NCI-H345 (cell line): ENCODE measurements at places on chromosomes 3 and 15.
A peak's percentile ranks its signal among the peaks of the same experiment; 100 is the strongest.

DNA sequence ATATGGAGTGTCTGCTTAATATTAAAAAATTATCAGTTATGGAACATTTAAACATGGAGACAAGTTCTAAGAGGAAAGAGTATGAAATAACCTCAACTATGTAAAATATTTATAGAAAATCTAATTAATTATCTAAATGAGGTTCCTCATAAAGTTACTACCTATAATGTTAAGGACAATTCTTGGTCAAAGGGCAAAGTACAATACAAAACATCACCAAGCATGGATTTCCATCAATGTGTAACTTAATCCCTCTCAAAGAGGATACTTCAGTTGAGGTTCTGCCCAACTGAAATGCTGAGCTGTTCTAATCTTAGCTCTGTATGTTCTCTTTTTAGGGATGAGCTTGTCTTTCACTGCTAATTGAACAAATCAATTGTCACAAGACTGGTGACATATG lies 56.0 kb upstream of the CHRM5 start:
- DNase-seq: no peak

GRCh38 chr15:39056357-39056756 lies 491.7 kb upstream of the RASGRP1 start:
- DNase-seq: no peak

GRCh38 chr15:93706495-93707292 lies 524.7 kb upstream of the MCTP2 start:
- no peak for DNase-seq

- no peak for DNase-seq
Observed at GRCh38 chr15:63075984-63076713, 33.6 kb downstream of the TPM1 start.

DNA sequence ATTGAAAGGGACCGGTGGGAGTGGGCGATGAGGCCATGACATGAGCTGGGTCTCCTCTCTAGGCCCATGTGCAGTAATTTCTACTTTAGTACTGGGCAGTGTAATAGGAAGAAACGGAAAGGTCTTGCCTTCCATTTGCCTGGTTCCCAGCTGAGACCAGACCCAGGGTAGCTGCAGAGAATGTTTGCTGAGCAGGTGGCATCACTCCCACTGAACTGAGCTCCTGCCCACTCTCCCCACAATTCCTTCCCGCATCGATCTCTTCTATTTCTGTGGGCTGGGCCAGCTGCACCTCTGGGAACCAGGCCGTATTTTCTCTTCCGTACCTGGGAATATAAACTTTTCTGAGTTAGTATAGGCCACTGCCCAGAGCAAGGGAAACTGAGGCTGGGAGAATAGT lies 15.8 kb downstream of the ESYT3 start:
- DNase-seq: no peak

DNA sequence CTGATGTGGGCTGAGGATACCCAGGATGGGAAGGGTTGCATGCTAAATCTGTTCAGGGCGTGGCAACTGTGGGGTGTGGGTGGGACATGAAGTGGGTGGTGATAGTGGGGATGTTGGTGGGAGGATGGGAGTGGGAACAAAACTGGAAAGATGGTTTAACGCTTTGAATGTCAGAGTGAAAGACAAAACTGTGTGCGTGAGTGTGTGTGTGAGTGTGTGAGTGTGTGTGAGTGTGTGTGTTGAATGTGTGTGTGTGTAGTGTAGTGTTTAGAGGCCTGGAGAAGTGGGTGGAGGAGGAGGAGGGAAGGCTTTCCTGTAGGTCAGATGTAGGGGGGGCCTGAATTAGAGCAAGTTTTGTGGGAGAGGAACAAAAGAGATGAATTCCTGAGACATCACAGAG lies 44.2 kb upstream of the ONECUT1 start:
- DNase-seq: no peak

DNA sequence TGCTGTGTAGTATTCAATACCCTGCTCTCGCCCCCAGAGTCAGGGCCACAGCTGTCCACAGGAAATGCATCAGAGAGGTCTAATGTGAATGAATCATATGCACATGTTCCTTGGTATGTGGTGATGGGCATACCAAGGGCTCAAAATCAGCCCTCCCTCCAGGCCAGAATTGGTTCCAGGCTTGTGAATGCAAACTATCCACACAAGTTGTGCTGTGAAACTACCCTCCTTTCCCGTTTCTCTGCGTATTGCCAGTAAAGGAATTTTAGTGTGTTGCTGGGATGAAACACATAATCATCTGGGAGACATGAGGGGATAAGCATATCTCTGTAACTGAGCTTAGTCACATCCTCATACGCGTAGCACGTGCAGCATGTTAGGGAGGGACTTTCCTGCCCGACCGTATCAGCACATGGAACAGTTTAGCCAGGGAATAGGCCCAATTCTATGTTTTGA lies 9.2 kb upstream of the MME start:
- no peak for DNase-seq

GRCh38 chr15:59367022-59367451 lies 5.6 kb downstream of the MYO1E start:
- DNase-seq: no peak

DNA sequence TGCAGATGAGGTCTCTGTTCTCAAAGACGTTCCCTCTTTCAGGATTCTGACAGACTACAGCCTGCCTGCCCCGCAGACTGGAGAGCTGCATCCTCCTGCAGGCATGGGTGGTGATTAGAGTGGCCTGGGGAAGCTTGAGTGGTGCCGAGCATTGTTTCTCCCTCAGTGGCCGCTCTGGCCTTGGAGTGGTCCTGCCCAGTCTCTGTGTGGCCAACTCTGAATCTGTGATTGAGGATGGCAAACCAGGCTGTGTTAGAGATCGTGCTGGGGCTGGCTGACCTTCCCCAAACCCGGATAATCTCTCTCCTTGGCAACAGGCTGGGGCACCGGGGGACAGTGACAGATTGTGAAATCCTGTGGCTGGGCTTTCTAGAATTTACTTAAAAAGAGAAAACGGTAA lies 11.0 kb upstream of the ADCY5 start:
- no peak for DNase-seq

DNA sequence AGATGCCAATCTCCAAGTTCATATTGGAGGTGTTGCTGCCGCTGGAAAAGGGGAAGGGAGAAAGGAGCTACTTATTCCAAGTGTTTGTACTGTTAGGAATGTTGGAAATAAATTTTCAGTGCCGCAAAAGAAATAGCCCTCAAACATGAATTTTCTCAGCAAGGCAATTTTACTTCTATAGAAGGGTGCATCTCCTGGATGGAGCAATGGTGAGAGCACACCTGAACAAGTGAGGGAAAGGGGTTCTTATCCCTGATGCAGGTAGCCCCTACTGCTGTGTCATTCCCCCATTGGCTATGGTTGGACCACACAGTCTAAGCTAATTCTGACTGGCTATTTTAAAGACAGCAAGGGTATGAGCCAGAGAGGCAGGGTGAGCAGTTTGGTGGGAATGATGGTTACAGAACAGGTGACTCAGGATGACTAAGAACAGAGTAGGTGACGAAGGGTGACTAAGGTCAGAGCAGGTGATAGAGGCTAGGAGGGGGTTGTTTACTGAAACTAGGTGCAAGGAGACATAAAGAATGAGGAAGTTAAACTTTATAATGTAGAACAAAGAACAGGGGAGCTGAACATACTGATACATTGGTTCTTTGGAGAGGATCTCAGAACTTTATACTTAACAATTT lies 503.5 kb downstream of the EDEM1 start:
- DNase-seq: no peak

- peak; percentile 48 for DNase-seq
Observed at GRCh38 chr3:41002104-41002503, 197.2 kb upstream of the CTNNB1 start.
